Stimulated activated CD4-positive, alpha-beta T cell treated with anti-CD3 and anti-CD28 coated beads, Interleukin-1b, Interleukin-23, amount 100 ng/mL, for 4 hours (primary cell): ENCODE measurements at places on chromosomes 5 and 9.

DNA sequence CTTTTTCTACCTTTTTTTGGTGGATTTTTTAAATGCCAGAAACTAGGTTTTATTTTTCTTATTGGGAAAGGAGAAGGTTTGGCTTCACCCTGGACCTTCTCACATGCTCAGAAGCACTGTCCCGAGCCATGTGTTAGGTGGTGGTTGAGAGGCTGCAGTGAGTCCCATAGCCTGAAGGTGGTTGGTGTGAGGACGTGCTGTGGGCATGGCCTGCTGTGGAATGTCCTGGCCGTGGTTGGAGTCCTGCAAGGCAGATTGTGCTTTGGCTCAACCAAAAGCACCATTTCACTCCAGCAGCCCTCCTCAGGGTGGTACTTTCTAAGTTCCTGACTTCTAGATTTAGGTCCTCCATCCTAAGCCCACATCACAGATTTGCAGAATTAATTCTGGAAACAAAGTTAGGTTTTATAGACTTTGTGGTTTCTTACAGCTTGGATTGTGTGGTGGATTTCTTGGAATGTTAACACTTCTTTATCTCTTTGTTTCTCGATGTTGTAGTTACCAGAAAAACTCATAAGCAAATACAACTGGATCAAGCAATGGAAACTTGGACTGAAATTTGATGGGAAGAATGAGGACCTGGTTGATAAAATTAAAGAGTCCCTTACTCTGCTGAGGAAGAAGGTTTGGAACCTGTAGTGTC, 22.6 kb downstream of the OTULIN start:
- no peak for DNase-seq

DNA sequence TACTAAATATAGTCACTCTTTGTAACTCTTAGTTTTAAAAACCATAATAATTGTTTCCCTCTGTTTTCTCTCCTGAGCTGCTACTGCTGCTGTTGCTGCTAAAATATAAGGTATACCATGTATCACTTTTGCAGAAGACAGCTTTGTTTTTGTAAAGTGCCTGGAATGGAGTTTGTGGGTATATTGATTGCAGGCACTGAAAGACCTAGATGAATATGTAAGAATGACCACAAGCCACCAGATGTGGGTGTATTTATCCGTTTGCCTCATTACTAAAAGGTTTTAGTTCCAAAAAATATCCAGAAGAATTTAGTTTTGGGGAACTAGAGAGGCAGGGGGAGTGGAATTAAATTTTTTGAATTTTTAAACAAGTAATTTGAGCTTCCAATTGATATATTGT, 151.1 kb upstream of the CDKN2B start:
- no peak for DNase-seq

- DNase-seq, result no peak
Measured at GRCh38 chr5:75192804-75193203, 43.9 kb downstream of the ANKRD31 start.

DNA sequence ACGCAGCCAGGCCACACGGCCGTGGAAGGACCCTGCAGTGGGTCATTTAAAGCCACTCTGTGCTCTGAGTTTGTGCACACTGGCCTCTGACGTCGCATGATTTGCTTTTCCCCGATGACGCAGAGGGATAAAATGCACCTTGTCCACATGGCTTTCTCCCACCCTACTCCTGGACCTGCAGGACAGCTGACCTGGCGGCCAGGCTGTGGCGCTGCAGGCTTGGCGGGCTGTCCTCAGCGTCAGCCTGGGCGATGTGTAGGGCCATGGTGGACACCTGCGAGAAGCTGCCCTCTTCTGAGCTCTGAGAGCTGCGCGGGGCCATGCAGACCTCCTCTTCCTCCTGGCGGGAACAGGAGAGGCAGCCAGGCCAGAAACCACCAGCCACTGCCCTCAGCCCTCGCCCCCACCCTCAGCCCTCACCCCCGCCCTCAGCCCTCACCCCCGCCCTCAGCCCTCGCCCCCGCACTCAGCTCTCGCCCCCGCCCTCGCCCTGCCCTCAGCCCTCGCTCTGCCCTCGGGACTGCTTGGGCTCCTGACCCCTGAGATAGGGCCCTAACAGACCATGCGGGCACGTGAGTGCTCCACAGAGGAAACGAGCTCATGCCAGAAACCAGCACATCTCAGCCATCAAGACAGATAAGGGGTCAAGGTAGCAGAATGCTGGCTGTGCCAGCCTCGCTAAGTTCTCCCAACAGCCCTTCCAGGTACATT, 20.0 kb upstream of the SCGB3A1 start:
- no peak for DNase-seq

DNA sequence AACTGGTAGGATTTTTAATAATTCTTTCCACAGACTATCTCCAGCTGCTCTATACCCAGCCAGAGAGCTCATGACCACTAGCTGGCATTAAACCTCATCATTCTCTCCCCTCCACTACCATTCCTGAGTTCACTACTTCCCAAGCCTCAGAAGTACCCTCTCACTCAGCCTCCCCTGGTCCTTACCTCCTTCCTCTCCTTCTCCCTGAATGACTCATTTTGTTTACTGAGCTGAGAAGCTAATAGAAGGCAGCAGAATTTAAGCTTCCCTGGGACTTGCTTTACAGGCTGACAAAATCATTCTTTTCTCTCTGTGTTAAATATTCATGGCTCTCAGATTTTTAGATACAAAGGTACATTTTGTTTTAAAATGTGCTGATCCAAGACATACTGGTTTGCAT, 305.4 kb downstream of the TLR4 start:
- DNase-seq, result no peak

DNA sequence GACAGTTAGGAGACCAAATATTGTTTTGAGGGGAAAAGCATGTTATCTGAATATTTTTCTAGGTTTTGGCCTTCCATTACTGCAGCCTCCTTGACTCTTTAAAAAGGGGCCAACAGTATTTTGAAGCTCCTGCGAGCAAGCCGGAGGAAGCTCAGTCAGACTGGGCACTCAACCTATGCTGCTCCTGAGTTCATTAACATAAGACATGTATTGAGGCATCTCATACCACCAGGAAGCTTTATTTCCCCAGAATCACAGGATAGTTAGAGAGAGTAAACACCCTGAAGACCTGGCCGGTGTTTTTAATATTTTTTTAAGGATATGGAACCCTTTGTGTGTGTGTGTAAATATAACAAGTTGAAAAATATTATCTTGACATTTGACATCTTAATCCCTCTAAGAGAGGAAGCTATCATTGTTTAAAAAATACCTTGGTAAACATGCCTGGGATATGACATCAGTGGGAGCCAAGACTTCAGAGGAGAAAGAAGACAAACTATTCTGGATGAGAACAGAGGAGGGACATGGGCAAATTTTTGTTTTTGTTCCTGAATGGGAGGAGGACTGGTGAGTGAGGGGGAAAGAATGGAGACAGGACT, 139.3 kb upstream of the SLIT3 start:
- DNase-seq, result no peak

GRCh38 chr5:78985725-78986223, 664 bp upstream of the ARSB start:
- DNase-seq, result peak; percentile 20

- no peak for DNase-seq
Measured at GRCh38 chr9:749716-750115, 91.8 kb upstream of the DMRT1 start.

- no peak for DNase-seq
Measured at GRCh38 chr9:114008667-114009410, 69.3 kb downstream of the AMBP start.

DNA sequence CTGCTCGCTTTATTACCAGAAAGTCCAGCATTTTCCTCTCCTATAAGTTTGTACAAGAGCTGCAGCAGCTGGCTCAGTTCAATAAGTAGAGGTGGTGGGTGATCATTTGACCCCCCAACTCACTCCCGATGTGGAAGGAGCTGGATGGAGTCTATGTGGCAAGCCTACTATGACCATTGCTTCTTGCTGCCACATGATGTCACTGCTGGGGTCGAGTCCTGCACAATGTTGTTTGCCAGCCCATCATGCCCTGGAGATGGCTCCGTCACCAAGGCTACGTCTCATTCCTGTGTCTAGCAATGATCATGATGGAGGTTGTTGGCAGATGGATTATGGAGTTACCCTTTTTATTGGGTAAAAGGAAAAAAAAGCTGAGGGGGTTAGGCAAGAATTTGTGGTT, 266.3 kb downstream of the PSAT1 start:
- no peak for DNase-seq

GRCh38 chr9:127754099-127755060, 19.3 kb upstream of the TOR2A start:
- DNase-seq, result no peak

DNA sequence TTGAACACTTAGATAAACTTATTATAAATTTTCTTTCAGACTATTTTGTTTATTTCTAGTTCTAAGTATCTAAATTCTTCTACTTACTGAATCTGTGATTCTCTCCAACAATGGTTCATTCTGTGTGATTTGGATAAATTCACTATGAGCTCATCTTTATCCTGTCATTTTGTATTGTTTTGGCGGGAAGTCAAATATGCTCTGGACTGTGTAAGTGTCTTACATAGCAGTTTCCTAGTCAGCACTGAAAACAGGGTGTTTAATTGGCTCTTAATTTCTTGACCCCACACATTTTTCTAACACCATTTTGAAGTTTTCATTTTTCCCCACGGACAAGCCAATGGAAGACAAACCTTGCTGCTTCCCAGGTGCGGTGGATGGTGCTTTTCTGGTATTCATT, 207.0 kb upstream of the ACO1 start:
- no peak for DNase-seq

DNA sequence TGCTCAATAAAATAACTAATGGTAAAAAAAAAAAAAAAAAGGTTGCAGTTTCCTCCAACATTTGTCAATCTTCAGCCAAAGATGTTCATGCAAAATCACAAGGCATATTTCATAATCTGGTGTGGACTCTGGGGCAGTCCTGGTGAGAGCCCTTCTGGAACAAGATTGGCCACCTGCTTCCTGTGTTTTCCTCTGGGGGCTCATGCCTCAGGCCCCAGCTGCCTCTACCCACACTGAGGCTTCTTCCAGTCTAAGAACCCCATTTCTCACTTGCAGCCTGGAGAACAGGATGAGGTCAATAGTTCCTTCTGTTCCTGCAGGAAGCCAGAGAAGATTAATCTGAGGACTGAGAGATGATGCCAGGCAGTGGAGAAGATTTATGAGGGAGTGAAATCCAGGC, 492.6 kb upstream of the BRINP1 start:
- DNase-seq, result no peak

- DNase-seq, result no peak
Measured at GRCh38 chr9:114240216-114240615, 82.7 kb upstream of the ORM1 start.

DNA sequence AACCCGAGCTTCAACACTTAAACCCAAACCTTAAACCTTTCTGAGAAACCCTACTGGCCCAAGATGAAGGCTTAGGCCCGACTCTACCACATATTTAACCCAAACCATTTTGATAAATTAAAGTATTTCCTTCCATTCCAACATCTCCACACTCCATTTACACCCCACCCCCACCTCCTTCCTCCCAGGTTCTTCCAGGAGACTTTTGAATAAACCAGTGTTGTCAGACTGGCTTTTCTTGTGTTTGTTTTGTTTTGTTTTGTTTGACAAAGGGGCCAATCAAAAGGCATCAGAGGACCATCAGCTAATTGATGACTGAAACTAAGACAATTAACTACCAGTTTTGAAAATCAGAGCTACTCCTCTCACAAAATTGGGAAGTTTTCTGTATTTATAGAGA, 4.6 kb upstream of the ZNF608 start:
- no peak for DNase-seq

DNA sequence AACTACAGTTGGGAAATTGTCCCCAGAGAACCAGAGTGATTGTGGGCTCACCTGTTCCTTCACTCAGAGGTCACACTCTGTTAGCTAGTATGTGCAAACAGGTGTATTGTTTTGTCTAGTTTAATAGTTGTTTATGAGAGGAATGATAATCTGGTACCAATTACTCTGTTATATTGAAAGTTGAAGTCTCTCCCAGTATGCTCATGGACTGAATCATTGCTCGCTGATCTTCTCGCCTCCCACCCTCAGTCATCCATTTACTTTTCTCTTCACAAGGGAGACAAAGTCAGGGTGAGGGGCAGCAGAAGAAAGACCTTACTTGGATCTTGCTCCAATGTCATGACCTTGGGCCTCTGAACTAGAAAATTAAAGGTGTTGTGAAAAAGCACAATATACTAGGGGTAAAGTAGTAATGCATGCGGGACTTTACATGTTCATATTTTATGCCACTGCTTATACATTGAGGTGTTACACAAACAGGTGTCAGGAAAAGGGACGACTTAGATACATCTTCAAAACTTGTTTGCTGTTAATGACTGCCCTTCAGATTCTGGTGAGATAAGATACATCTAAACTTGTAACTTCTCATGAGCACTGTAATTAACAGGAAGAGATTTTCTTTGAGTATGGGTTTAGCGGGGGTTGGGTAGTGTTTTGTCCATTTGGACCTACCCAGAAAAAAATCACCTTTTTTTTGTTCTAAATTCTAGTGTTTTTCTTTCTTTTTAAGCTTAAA, 36.9 kb downstream of the LNPEP start:
- no peak for DNase-seq

- no peak for DNase-seq
Measured at GRCh38 chr5:72378639-72379289, 58.6 kb downstream of the PTCD2 start.

DNA sequence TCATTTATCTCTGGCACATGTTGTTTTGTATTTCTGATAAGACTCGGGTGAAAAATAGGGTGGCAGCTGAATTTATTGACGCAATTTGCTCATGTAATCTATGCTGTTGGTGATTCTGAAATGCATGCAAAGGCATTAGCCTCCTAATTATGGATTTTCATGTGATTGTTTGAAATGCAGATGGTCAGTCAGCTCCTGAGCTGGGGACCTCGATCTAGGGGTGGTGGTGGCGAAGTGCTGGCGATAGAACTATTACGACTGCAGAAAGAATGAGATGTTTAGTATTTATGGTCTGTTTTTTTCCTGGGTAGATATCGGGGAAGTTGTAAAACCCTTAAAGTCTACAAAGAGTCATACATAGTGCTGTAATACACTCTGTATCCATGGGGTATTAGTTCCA, 88.6 kb downstream of the SLC28A3 start:
- no peak for DNase-seq

DNA sequence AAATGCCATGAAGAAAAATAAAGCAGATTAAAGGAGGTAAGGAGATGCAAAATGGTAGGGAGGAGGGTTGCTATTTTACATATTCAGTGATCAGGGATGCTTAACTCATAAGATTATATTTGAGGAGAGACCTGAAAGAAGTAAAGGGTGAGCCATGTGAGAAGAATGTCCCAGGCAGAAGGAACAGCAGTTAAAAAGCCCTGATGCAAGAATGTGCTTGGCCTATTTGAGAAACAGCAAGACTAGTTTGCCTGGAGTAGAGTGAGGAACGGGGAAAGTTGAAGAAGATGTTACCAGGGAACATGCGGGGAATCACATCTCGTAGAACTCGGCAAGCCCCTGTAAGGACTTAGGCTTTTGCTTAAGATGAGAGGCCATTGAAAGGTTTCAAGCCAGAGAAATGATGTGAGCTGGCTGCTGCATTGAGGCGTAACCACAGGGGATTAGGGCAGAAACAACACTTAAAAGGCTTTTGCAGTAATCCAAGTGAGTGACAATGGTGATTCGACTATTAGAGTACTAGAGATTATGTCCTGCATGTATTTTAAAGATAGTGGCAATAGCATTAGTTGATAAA, 198.7 kb downstream of the VPS13A start:
- no peak for DNase-seq

- DNase-seq, result no peak
Measured at GRCh38 chr5:134127376-134127861, 12.9 kb downstream of the TCF7 start.
